Activated CD4-positive, CD25-positive, alpha-beta regulatory T cell treated with anti-CD3 and anti-CD28 coated beads, Interleukin-2, amount 50 U/mL, for 16 hours (primary cell): ENCODE measurements at places on chromosomes 2 and 18.

DNA sequence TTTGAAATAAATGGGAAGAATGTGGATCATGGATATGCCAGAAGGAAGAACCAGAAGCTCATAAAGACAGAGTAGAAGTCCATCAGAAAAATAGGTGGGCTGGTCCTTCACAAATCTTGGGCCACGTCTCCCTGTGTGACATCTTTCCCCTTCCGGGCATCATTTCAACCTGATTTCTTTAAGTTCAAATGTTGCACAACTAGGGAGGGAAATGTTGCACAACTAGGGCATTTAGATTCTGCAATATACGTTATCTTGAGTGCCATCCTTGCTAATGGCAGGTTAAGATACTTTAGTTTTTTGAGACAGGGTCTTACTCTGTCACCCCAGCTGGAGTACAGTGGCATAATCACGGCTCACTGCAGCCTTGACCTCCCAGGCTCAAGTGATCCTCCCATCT lies 129.6 kb downstream of the CERS6 start:
- DNase-seq, result no peak

DNA sequence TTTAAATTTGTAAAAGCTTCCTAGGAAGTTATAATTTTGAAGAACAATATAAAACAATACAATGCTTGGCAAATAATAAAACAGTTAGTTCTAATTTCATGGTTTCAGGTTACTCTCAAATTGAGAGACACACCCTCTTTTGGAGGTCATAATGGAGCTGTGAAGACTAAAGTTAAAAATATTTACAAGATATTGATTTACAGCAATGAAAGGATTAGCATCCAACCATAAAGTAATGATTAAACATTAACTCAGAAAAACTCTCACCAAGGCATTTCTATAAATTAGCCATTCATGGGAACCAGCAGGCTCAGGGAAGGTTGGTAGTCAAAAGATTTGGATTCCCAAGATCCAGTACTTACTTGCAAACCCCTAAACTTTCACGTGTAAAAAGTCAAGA lies 6.4 kb downstream of the DPP4 start:
- DNase-seq, result no peak

DNA sequence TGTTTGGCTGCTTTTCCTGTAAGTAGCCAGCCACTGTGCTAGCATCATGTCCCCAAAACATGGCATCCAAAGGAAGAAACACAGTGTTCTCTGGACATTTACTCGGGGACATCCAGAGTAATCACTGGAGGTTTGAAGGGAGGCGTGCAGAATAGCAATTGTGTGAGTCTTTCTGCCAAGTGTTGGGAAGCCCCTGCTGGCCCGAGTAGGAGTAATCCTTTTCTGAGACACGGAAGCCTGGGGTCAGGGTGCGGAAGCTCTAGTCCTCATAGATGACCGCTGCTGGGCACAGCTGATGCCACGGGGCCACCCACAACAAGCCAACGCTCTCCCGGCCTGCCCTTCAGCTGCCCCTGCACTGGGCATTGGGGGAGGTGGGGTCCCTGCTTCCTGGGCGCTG lies 24.8 kb upstream of the HDAC4 start:
- DNase-seq, result no peak

GRCh38 chr2:12733846-12734245 lies 17.1 kb downstream of the TRIB2 start:
- DNase-seq, result no peak

DNA sequence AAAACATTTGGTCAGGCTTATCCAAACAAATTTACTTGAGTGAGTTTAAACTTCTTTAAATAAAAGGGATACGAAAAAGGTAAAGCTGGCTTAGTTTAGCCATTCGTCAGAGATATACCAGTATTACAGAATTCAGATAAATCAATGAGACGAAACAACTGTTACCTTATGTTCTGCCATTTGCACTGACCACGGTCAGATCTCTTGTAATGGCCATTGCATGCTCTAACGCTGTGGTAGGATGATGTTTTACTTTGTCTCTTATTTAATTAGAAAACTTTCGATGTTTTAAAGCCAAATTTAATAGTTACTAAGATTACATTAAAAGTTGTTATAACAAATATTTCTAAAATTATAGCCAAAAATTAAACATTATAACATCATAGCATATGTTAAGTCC lies 1.5 kb downstream of the C18orf54 start:
- DNase-seq, result no peak

DNA sequence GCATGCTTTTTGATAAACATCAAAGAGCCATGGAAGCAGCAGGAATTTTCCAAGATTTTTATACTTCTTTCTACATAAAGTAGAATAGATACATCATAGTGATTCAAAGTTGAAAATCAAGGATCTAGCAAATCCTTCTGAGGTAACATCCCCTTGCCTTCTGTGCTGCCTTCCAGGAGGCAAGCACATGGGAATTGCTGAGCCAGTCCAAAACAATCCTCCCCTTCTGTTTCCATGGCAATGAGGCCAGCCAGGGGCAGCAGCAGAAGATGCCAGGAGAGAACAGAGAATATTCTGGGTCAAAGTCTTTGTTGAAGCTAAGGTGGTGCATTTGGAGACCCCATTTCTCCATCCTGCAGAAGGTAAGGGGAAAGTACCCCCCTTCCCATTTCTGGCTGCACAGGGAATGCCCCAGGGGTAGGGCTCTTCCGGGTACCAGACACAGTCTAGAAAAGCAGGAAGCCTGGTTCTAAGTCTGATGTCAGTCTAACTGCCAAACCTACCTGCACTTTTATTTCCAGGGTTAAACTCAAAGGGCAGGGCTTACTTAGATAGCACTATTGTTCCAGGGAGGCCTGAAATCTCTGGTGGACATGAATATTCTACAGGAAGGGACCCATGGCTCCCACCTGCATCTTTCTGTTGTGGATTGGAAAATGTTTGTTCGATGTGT lies 22.1 kb downstream of the CENPA start:
- DNase-seq, result no peak

DNA sequence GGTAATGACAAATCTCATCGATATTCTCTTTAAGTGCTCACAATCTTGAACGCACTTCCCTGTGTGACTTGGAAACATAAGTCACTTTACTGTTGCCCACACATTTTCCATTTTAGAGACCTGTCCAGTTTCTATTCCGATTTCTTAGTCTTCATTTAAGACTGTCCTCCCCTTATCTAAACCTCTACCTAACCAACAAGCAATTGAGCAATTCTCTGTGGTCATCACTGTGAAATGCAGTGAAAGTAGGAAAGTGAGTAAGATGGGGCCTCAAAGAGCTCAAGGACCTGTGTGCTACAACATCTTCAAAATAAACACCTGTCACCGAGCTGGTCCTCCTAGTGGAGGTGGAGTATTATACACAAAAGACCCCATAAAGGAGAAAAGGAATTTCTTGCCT lies 184.4 kb downstream of the CNTNAP5 start:
- DNase-seq, result no peak
